AG10803 (cell line): ENCODE measurements at places on chromosomes 7 and 10.

GRCh38 chr7:126608339-126608776, 644.4 kb downstream of the GRM8 start:
- no peak for DNase-seq

GRCh38 chr10:27242951-27243551, 2.5 kb upstream of the ACBD5 start:
- DNase-seq, result peak; percentile 85

DNA sequence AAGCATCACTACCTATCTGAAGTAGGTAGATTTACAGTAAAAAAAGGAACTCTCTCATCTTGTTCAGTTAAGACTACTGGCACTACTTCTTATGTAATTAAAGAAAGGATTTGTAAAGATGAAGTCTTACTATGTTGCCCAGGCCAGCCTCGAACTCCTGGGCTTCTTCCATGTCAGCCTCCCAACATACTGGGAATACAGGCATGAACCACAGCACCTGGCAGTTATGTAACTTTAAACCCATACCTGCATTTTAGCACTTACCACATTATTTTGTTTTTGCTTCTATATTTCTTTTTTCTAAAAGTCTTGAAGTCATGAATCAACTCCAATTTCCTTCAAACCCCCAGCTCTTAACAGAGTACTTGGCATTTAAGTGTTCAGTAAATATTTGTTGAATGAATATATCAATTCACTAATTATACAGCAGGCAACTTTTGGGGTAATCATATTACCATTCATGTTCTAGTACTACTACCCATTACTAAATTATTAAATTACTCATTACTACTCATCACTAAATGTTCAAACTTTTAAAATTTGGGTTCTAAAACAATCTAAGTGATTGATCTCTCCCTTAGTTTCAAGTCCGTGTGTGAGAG, 31.6 kb upstream of the CCDC71L start:
- DNase-seq, result no peak

DNA sequence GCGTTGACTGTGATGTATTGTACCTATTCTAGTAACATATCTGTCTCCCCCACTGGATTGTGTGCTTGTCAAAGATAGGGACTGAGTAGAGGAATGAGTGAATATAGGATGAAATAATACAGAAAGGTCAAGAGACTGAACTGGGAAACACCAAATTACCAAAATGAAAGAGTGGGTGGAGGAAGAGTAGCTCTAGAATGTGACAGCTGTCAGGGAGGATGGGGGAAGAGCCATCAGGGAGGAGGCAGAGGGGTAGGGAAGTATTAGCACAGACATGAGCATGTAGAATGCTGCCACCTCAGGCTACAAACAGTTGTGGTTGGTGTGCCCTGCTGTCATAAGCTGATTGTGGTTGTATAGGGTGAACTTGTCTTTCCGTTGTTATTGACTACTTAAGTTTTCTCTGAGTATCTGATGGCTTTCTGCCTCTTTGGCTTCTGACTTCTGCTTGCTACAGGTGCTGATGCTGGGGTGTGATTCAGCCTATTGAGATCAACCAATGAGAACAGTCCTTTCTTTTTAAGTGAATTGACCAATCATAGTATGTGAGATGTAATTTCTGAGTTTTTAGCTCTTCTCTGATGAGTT, 5.6 kb downstream of the CCSER2 start:
- peak; percentile 30 for DNase-seq

- DNase-seq, result no peak
These were observed 47.1 kb upstream of the SVIL start for GRCh38 chr10:29681676-29682448.
